SK-N-SH (cell line): ENCODE measurements at places on chromosomes 4 and X.
A peak's percentile ranks its signal among the peaks of the same experiment; 100 is the strongest.

DNA sequence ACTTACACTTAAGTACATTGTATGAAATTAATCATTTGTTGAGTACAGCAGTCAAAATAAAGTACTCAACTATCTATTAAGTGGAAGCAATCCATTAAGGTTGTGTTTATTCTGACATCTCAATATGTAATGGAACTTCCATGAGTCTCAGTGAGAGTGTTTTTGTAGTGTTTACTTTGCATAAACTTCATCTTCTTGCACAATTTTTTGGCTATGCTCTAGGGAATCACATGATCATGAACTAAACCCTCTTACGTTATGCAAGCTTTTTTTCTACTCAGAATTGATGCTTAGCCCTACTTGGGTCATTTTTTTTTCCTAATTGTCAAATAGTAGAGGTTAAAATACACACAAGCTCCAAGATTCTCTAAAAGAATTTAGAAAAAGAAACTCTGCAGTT is 21.1 kb upstream of the PIGA start:
- no peak for DNase-seq

DNA sequence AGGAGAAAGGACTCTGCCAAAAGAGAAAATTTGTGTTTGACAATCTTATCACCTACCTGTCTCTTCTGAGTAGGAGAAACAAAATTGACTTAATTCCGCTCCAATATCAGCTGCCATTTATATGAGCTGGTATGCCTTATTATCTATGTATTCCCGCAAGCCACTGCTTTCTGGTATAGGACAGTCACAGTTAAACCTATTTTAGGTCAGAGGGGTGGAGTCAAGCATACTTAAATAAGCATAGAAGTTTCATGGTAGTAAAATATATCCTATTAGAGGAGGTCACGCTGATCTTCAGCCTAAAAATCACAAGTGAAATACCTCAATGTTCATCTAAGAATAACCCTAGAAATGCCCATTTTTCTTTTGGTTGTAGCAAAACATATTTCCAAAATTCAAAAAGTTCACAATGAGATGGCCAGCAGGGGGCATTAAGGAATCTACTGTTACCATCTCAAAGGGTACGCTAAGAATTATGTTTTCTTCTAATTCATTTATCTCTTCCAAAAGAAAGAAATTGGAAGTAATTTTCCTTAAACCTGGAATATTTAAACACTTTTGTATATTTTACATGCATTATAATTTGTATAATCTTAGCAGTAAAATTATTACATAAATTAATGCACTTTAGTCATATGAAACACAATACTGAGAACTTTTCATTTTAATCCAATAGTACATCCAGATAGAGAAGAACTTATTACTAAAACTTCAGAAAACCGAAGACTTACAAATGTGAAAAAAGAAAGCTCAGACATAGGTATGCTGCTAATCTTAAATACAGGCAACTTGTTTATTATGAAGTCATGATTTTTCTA is 10.5 kb downstream of the PPAT start:
- peak; percentile 39 for DNase-seq

- no peak for DNase-seq
These were observed 78.0 kb upstream of the CLNK start for GRCh38 chr4:10762561-10762960.

- peak; percentile 30 for DNase-seq
These were observed 391.9 kb downstream of the KCTD8 start for GRCh38 chr4:44056721-44057151.

DNA sequence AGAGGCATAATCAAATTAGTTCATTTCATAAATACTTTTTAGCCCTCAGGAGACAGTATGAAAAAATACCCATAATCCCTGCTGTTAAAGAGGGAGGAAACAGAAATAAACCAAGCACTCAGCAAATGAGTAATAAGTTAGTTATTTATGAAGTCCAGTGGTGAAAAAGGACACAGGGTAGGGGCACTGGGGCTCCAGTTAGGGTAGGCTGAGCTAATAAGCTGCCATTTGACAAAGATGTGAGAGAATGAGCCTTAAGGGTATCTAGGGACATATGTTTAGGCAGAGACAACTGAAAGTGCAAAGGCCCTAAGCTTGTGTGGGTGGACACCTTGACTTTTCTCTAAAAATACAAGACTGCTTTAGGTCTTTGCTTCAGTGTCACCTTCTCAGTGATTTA is 94.4 kb downstream of the IL15 start:
- DNase-seq = no peak

- DNase-seq = no peak
These were observed 466.7 kb downstream of the NKX6-1 start for GRCh38 chr4:84032372-84032771.

DNA sequence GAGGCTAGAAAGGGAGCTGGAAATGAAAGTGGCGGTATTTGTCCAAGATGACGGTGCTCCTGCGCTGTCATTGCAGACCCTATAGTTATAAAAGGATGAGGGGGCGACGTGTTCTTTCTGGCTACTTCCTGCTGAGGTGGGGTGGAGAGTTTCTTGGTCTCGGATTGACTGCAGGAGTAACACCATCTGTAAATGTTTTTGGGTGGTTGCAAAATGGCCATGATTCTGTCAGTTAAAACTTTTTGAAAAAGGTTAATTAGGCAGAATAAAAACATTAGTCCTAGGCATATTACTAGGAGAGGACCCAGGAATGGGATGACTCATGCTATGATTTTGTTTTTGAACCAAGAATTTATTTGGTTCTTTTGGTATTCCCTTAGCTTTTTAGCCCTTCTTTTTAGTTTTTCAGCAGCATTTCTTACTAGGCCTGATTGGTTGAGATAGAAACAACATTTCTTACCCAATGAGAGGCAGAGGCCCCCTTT is 53.1 kb downstream of the USP11 start:
- DNase-seq = no peak

DNA sequence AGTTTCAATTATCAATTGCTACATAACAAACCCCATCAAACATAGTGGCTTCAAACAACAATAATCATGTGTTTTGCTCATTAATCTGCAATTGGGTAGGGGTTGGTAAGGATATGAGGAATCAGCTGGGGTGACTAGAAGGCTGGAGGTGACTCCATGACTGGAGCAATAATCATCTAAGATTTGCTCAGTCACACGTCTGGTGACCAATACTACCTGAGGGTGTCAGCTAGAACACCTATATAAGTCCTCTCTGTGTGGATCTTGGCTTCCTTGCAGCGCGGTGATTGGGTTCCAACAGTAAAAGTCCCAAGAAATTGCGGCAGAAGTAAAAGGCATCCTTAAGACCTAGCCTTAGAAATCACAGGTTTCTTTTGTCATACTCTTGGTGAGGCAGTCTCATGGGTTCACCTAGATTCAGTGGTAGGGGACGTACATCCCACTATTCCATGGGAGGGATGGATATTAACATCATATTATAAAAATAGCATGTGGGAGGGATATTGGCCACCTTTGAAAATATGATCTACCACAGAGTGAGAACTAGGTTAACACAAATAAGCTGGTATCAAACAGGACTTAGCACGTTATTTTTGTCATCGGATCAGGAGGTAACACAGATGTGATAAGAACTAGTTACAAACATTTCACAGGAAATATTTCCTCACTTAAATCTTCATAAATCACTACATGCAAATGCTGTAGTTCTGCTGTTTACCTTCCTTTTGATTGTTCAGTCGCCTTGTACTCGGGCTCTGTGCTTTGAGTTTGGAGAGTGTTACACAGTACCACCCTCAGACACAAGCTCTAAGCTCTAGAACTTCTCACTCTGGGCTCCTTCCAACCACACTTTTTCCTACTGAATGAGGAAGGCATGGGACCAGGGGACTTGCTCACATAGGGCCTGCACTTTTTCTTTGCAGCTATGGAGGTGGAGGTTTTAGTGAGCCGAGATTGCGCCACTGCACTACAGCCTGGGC is 78.3 kb downstream of the LARP7 start:
- DNase-seq = no peak

- no peak for DNase-seq
These were observed 49.1 kb upstream of the DYNLT3 start for GRCh38 chrX:37896511-37896890.

DNA sequence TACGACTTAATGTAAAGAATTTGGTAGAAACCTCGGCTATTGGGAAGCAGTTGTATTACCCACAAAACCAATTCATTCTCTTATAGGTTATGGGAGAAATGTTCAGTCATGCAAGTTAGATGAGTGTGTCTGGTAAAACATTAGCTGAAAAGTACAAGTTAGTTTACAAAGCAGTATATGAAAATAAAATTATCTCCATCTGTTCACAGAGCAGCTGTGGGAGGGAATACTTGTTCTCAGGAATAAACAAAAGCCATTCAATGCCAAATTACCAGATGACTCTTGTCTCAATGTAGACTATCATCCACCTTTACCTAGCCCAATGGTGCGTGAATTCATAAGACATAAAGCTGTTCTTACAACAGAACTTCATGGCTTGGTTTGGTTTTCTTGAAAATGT is 28.6 kb downstream of the STAP1 start:
- DNase-seq = no peak

DNA sequence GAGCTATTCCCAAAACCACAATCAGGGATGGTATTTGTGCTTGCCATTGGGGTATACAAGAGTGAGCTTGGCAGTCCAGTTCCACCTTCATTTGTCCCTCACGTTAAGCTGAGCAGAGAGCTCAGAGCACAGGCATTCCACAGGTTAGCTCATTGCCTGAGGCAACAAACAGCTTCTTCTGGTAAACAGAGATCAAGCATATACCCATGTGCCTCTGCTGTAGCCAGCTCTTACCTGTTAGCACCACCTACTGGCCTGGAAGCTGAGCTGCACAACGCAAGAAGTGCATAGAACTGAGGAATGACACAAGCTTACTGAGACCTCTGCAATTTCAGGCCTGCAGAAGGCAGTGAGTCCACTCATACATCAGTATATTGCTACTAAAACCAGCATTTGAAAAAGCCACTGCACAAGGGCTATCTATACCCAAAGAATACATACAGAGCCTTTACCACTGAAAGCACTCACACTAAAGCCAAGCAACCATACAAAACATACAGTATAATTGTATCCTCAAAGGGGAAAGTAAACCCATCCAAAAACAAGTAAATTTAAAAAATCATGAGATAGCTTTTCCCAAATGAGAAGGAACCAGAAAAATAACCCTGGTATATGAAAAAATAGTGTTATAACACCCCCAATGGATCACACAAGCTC is 258.3 kb upstream of the GABRA2 start:
- DNase-seq = peak; percentile 26

DNA sequence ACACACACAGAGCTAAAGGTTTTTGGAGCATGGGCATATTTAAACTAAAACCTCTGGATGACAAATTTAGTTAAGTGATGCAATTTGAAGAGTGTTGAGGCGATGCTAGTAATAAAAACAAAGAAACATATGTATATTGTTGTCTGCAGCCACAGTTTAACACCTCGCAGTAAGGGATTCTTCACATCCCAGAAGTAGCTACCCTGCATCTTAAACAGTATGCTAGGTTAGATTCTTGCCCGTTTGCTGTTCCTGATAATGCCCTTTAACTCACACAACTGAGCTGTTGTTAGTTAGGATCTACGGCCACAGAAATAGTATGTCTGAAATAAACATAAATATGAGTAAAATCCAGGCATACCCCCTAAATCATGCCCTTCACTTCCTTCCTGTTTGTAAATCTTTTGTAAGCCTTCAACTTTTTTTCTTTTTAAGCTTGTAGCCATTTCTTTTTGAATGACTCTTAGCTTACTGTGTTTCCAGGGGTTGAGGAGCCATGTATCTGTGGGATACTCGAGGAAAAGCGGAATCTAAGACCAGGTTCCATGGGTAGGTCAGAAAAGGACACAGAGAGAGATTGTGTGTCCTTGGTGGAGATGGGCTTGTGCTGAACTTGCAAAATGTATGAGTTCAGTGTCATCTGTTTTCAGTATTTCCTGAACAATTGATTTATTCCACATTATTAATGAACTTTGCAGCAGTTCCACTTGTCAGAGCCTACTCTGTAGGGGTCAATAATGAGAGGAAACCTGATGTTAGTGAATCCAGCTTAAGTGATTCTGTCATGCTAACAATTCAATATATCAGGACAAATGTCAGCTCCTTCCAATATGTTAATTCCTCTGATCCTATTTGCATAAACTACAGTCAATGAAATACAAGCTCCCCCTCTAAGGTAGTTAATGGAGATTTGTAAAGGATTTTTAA is 349.6 kb downstream of the GPAT3 start:
- DNase-seq = no peak

- DNase-seq = peak; percentile 48
These were observed 32.8 kb downstream of the ELOVL6 start for GRCh38 chr4:110165382-110166286.

DNA sequence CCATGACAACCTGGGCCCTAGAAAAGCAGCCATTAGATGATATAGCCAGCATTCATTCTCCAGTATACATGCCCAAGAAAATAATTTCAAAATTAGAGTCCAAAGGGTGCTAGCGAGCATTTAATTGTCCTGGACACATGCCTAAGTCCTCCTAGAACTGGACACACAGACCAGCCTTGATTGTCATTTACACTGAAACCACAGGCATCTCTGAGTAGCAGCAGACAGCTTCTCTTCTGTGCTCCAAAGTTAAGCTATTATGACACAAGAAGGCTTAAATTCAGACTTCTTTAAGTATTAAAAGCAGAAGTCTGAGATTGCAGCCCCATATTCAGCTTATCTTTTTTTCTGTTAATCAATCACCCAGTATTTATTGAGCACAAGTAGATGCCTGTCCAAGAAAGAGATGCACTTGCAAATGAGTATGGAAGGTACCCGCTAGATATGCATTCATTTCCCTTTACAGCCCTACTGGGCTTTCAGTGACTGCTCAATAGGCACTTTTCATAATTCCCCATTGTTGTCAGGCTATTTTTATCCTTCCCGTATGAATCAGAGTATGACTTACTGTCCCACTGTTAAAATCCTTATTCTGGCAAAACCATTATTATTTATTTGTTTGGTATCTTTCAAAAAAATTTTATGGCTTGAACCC is 374.1 kb downstream of the FBXW7 start:
- DNase-seq = no peak

DNA sequence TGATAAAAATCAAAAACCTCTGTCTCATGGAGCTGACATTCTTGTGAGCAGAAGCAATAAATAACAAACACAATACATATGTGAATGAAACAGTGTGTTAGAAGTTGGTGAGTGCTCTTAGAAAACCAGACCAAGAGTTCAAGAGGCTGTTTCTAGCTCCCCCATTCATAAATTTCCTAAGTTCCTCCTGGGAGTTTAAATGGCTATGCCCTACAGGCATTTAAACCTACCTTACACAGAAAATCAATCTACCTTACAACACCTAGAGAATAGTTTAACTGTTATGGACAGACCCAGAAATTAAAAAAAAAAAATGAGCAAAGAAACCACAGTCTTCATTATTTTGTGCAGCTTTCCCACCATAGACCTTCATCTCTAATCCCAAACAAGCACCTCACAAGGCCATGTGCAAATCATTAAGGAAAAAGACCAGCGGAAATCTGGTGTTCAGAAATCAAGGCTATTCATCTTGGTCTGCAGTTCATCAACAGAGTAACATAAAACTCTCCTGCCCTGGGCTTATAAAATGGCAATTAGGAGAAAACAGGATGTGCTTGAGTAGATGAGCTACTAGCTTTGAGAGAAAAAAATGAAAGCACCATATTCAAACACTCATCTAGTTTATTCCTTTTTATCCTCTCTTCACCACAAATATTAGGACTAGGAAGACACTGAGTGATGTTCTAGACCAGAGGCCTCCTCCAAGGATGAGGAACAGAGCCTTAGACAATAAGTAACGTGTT is 147.2 kb downstream of the SHROOM3 start:
- peak; percentile 78 for DNase-seq
